AG08395 (cell line): ENCODE measurements at places on chromosomes 6 and 20.
A peak's percentile ranks its signal among the peaks of the same experiment; 100 is the strongest.

DNA sequence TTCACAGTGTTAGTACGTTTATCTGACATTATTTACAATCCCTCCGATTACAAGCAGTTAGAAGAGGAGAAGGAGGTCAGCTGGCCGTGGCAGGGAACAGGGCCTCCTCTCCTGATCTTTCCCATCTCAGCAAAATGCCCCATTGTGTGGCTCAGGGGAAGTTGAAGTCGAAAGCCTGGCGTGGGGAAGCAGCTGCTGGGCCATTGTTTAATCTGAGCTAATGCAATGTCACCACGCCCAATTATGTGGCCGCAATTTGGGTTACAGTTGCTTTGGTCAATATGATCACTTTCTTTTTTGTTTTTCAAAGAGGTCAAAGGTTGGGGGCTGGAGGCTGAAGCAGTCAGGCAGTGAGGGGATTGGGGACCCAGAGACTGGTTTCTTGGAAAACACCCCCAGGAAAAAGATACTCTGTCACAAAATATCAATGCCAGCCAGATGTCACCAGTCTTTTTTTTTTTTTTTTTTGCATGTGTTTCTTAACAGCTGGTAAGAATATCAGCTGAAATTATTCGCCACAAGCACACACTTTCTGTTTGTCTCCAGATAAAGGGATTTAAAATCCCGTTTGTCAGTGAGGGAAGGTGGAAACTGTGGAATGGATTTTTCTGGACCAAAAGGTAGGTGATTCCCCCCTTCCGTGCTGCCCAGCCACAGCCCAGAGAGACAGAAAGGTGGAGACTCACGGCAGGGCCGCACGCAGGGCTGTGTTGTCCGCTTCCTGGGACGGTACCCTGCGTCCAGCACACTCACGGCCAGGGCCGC is 24.6 kb downstream of the DLL1 start:
- DNase-seq, result no peak

DNA sequence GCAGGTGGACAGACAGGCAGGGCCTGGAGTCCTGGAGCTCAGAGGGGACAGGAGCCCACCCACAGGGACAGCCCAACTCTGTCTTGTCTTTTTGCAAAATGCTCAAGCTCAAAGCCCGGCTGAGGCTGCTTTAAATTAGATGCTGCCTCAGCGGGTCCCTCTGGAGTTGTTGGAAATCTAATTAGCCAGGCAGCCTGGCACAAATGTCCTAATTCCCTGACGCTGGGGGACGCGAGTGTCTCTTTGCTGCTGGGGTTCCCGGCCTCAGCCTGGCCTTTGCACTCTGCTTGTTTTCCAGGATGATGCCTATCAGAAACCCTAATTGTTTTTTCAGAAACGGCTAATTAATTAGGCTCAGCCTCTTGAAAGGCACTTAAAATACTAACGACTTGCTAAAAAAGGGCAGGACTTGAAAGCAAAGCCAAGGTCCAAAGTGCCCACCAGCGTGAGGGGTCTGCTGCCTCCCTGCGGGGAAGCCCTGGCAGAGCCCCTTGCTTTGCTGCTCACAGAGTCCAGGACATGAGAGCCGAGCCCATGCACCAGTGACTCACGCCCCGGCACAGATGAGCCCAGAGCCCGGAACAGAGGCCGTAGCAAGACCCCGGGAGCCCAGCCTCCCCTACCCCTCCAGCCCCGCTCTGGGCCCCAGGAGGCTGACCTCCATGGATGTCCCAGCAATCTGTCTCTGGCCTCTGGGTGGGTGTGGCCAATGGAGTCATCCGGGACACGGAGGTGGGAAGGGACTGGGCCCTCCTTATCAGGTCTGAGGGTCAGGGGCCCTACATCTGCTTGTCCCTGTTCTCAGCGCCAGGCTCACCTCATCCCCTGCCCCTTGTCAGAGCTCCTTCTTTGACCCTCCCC is 46.0 kb upstream of the BHLHE23 start:
- no peak for DNase-seq

GRCh38 chr20:25592135-25592852 is 7.0 kb upstream of the NINL start:
- DNase-seq, result no peak

- no peak for DNase-seq
Measured at GRCh38 chr6:73293331-73293730, 30.3 kb upstream of the KHDC1 start.

DNA sequence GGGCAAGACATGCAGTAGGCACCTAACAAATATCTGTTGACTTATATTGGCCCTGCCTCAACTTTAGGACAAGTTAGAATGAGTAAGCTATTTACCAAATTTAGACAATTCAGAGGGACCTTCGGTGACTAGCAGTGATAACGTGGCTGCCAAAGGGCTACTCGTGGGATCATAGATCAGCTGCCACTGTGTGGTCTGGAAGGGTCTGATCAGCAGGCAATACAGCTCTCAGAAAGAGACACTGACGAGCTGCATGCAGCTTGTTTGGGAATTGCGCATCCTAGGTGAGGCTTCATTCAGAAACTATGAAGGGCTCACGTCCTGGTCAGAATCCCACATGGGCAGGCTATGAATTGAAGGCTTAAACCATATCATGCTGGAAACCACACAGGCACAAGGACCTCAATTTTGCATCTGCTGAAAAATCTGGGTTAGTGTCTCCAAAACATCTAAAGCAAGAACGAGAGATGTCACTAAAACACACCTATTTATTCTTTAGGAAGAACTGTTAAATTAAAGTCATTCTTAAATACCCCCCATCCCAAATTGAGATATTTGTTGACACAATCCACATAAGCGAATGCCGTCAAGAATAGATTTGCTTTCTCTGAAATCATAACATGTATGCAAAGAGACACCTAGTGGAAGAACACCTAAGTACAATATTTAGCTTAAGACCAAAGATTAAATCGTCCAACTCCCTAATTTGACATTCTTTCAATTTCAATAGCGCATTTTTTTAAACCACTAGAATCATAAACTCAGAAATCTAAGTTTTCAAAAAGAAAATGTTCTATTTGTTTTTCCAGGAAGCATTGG is 79.6 kb downstream of the IPCEF1 start:
- DNase-seq, result peak; percentile 56

- no peak for DNase-seq
Measured at GRCh38 chr20:46895906-46896242, 1.2 kb downstream of the EYA2 start.

GRCh38 chr6:45388328-45388727 is 10.6 kb upstream of the SUPT3H start:
- peak; percentile 38 for DNase-seq

DNA sequence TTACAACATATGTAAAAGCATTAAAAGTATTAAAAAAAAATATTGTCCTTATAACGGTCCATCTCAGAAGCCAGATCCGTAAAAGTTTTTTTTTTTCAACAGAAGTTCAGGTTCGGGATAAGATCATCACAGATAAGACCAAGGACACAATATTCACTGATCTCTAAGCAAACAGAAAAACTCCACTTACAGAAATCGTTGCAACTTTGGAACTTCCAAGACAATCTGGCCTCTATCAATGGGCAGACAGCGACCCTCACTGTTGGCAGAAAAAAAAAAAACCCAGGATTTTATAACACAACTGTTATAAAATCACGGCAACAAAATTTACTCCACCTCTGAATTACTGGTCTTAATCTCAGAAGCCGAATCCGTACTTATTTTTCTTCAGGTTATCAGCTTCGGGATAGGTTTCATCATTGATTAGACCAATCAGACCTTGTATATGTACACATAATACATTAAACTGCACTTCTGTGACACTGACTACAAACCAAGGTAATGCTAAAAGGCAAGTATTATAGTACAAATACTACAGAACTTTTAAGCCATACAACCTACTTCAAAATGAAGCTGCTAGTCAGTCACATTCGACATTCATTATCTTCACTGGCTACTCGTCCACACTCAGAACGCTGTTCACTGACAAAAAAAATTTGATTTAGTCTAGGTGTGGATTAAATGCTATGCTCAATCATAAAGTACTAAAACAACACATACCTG is 34.7 kb upstream of the SYNCRIP start:
- DNase-seq, result no peak

- DNase-seq, result peak; percentile 37
Measured at GRCh38 chr6:125789576-125790357, 993 bp upstream of the NCOA7 start.

DNA sequence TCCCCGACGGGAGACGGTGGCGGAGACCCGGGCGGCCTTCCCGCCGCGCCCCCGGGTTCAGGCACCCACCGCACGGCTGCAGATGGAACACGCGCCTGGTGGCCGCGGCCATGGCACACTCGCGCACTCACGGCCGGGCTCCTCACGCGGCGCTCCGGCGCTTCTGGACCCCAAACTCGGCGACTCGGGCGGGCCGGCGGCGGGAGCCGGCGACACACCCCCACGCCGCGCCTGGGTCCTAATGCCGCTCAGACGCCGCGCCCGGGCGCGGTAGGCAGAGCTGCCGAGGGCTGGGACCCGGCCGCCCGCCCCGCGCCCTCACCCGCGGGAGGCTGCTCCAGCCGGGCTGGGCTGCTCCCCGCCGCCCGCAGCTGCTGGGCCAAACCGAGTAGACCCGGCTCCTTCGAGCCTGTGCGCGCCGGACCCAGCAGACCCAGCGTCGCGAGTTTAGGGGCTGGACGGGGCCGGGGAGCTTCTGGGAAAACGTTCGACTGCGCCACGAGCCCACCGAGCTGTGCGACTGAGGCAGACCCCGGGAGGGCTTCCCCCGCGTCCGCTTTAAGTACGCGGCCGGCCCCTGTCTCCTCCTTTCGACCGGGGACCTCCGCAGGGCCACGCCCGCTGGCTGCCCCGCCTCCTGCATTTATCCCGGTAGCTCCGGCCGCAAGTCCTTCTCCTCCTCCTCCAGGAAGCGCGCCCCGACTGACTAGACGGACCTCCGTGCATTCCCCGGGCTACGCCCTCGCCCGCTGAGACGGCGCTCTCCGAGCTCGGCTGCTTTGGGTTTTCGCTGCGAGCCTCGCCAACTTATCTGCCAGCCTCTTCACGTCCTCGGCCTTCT is at the start of gene SLC4A11:
Gene SLC4A11 (minus strand): TSS at position 165 of the 841 bp plus-strand sequence. CDS start 53 bp downstream, at position 112.
- peak; percentile 83 for DNase-seq

- DNase-seq, result no peak
Measured at GRCh38 chr6:97064578-97064977, 140.1 kb downstream of the KLHL32 start.

DNA sequence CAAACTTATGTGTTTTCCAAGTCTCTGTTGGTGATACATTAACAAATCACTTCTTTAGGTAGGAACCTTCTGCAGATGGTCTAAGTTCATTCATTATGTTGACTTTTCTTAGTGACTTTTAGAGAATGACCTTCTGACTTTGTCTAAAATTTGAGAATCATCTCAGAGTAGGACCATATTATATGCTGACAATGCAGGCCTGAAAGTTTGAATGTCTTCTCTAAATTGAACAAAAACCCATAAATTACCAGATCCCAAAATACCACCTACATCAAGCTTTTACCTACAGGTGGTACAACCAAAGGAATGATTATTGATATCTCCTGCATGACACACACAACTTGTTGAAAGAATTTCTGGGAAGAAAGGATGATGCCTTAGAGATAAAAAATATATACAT is 191.5 kb downstream of the SOD2 start:
- DNase-seq, result no peak

- DNase-seq, result no peak
Measured at GRCh38 chr6:149235130-149235561, 82.4 kb upstream of the TAB2 start.

- no peak for DNase-seq
Measured at GRCh38 chr6:134535831-134536230, 217.9 kb upstream of the SGK1 start.

DNA sequence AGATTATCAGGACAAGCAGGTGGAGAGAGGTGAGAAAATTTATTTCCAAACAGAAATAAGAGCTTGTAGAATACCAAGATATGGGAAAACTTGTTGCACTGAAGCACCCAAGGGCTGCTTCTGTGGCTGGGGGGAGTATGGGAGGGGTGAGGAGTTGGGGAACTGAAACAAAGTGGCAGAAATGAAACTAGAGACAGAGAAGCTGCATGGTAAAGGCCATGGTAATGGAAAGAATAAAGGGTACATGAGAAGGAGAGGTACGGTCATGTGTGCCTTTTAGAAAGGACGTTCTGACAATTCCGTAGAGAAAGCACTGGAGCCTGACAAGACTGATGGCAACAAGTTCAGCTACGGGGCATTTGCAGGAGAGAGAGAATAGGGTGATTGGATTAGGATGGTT is 51.6 kb upstream of the RIN2 start:
- no peak for DNase-seq

GRCh38 chr6:137013738-137014602 is 30.8 kb downstream of the IL20RA start:
- DNase-seq, result peak; percentile 68

DNA sequence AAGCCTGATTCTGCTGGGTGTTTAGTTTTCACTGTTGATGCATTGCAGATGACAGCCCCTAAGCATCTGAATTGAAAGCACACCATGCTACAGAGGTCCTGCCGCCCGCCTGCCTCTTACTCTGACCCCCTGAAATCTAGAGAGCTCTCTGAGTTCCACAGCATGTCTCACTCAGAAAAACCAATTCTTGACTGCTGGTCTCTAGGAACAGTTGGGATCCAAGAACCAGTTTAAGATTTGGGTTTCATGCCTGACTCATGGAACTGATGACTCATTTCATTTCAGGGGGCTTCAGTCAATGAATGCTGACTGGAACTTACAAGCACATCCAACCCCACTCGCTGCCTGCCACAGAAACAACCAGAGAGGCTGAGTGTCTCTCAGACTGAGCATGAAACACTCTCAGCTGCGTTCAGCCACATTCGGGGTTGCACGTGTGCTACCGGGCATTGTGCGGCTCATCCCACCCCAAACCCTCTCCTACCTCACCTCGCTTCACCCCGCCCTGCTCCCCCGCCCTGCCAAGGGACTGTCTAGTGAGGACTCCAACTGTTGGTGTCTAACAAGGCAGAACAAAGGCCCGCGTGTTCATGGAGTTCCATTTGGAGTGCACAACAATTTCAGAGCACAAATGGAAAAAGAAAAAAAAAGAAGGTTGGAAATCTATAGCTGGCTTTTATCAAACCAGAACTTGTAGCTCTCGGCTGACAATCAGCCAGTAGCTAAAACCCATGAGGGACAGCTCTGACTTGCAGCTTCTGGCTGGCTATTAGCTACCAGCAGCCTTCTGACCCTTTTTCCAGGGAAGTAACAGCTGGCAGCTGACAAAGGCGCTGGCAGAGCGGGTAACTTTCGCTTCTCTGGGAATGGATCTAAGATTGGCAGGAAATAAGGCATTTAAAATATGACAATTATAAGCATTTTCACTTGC is 20.0 kb upstream of the TRAF3IP2 start:
- DNase-seq, result peak; percentile 50

DNA sequence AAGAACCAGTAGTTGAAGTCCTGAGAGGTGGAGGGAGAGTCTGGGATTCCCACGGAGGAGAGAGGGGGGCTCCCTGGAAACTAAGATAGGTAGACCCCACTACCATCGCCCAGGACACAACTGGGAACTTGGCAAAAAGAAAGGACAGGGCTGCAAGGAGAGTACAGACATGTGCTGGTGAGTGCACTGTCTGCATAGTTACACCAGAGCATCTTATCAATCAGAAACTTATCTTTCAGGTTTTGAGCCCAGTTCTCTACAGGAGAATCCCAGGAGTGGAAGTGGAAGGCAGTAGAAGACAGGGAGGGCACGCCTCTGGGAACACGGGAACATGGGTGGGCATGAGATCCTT is 12.2 kb downstream of the NFKBIL1 start:
- DNase-seq, result no peak

GRCh38 chr20:35215066-35215956 is 11.2 kb upstream of the MMP24 start:
- DNase-seq, result peak; percentile 34
